ENCODE measurements at places on chromosomes 6 and 20.
A peak's percentile ranks its signal among the peaks of the same experiment; 100 is the strongest.

DNA sequence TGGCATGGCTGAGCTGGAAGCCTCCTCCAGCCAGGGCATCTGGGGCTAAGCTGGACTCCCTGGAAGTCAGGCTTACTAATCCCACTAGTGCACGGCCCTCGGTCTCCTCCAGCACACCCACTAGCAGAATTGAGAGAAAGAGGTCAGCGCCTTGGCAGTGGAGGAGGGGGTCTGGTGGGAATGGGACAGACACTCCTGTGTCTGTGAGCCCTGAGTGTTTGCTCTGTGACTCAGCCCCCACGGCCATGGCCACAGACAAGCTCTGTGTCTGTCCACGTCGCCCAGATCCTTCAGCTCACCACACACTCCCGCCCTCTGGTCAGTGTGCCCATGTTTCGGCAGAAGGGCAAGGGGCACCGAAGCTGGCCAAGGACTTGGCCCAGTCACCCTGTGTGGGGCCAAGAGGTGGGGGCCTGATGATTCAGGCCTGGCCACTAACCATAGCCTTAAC lies 8.8 kb downstream of the MDFI start:
- no peak for DNase-seq

- no peak for DNase-seq
Measured at GRCh38 chr6:610882-611281, 46.0 kb downstream of the HUS1B start.

GRCh38 chr20:38104285-38104684 lies 60.8 kb downstream of the TGM2 start:
- DNase-seq, result no peak

DNA sequence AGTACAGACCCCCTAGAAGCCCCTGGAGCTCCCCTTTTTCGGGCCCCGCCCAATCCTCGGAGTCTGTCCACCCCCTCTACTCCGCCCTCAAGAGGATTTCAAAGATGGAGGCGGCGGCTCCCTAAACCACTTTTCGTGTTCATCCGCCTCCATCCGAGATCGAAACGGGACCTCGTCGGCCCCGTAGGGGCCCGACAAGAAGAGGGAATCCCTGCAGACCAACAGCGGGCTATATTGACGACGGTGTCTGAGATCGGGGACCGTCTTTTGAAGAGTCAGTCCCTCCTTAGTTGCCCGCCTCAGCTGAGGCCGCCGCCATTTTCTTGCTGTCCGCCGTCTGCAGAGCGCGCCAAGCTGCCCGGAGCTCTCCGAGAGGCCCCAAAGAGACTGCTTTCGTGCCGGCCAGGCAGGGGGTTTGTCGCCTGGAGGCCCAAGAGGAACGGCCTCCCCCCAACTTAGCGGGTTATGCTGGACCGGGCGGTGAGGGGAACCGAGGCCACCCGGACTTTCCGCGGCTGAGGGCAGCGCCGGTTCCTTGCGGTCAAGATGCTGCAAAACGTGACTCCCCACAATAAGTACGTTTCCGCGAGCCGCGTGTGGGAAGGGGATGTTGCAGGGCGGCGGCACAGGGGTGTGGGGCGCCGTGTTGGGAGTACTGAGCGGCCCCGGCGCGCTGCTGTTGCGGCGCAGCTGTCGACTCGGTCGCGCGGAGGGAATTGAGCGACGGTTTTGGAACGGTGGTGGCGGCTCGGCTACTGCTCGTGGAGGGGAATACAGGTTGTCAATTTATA lies 4.2 kb downstream of the BRD2 start:
- DNase-seq, result no peak

GRCh38 chr6:137651178-137651577 lies 157.0 kb upstream of the OLIG3 start:
- no peak for DNase-seq

- DNase-seq, result peak; percentile 80
Measured at GRCh38 chr6:121868206-121868605, 432.8 kb downstream of the GJA1 start.

DNA sequence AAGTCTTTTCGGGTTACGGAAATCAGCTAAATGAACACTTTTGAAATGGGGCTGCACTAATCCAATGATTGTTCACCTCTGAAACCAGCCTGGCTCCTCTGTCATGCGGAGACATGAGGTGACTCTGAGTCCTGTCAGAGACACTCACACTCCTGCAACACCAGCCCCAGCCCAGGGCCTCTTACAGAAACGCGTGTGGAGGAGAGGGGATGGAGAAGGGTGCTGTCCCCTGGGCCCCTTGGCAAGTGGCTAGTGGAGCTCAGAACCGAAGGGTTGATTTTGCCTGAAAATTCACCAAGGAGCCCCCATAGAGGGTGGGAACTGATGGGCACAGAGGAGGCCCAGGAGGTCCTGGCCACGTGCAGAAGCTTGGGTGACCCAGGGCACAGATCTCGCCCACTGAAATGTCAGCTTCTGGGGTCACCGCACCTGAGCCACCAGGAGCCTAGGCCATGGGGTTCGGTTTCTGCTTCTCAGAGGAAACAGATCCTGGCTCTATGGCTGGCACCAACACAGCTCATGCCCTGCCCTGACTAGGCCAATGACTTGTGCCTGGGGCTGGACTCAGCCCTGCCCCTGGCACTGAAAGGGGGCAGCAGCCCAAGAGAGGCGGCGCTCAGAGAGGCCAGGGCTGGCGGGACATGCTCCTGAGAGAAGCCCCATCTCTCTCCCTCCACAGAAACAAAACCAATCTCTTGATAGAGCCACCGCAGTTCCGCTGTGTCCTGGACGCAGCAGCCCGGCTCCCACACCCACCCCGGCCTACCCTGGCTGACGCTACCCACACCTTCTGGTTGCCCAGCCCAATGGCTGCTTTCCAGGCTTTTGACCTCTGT lies 144.7 kb downstream of the ERMARD start:
- DNase-seq, result no peak

GRCh38 chr6:89073014-89073620 lies 7.4 kb upstream of the PNRC1 start:
- DNase-seq, result no peak

GRCh38 chr6:142412241-142412640 lies 110.4 kb downstream of the ADGRG6 start:
- DNase-seq, result no peak

GRCh38 chr20:49700411-49701185 lies 13.1 kb downstream of the B4GALT5 start:
- DNase-seq, result no peak

DNA sequence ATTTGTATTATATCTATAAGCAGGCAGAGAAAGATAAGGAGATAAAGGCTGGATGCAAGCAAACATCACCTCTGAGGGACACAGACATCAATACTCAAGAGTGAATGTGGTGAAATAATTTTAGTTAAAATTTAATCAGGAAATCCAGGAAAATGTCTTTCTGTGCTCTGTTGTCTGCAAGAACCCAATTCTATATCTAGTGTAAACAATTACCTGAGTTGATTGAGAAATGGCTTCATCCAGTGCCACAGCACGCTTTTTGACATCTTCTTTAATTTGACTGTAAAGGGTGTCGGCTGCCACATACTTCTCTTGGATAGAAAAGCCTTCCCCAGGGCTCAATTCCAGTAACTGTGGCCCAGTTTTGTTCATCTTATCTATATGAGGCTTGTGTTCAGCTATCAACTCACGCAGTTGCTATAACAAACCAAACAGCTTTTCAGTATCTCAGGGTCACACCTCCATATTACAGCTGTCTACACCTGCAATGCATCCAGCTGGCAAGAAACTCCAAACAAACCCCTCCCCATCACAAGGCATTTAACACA lies 131.6 kb downstream of the DST start:
- no peak for DNase-seq

GRCh38 chr20:18101125-18101810 lies 36.4 kb upstream of the KAT14 start:
- DNase-seq, result no peak

- DNase-seq, result no peak
Measured at GRCh38 chr20:22536956-22537756, 47.2 kb downstream of the FOXA2 start.

- DNase-seq, result no peak
Measured at GRCh38 chr6:111872401-111873177, 663 bp downstream of the FYN start.

GRCh38 chr6:137968901-137969300 lies 101.8 kb downstream of the TNFAIP3 start:
- DNase-seq, result no peak

DNA sequence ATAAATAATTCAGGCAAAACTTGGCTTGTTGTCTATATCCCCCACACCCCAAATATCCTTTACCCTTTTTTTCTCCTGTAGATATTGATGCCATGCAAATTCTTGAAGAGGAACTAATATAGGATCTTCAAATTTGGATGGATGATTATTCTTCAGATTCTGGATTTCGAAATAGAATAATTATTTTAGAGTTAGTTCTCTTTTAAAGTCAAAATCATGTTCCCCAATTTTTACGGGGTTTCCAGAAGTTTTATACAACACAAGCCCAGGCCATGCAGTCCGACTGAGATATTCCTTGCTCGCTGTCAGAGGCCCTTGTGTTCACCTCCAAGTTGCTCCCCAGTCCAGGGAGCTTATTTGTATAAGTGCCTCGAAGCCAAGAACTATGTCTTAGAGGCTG lies 4.4 kb downstream of the PPIL6 start:
- DNase-seq, result no peak

GRCh38 chr6:151494936-151495320 lies 1.1 kb downstream of the CCDC170 start:
- DNase-seq, result no peak

DNA sequence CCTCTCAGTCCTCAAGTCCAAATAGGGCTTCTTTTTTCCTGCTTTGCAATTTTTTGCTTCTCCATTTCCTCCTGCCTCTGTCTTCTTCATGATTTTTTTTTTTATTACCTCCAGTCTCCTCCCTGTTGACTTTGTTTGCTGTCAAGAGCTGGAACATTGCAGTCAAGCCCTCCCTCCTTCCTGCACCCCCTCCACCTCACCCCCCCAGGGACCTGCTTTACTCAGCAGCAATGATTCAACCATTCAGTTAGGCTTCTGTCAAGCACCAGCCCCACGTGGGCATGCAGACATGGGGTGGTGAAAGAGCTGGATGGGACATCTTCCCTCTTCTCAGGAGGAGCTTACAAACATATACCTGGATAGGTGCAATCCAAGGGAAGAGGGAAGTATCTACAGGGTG lies 142.4 kb downstream of the LRFN2 start:
- DNase-seq, result no peak

DNA sequence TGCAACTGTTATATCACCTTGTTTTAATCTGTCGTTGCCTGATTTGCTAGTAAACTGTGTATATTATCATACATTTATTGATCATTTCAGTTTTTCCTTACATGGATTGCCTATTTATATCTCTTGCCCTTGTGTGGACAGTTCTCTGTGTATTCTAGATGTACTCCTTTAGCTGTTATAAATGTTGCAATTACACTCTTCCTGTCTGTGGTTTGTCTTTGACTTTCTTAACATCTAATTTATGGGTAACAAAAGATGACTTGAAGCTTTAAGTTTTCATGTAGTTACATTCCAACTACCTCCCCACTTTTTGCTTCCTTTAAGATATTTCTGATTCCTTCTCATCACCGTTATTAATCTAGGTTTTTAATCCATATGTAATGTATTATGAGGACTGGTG lies 22.6 kb downstream of the PLCB1 start:
- DNase-seq, result no peak

GRCh38 chr6:154732538-154733182 lies 556 bp upstream of the SCAF8 start:
- no peak for DNase-seq

DNA sequence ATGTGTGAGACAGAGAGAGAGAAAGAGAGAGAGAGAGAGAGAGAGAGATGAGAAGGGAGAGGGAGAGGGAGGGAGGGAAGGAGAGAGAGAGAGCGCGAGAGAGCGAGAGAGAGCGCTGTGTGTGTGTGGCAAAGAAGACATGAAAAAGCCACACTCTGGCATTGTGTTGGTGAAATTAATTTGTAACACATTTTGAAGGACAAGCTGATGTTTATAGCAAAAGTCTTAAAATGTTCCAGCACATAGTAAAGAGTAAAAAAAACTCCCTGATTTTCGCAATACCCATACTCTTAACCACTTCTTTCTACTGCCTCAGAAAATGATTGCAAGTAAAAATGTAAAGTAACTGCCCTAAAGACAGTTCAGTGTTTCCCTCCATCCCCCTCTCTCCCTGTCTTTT lies 56.7 kb downstream of the SLC22A1 start:
- DNase-seq, result no peak

GRCh38 chr6:165884813-165885765 lies 222.0 kb upstream of the PDE10A start:
- DNase-seq, result no peak

- no peak for DNase-seq
Measured at GRCh38 chr20:52943185-52943841, 28.8 kb upstream of the TSHZ2 start.

DNA sequence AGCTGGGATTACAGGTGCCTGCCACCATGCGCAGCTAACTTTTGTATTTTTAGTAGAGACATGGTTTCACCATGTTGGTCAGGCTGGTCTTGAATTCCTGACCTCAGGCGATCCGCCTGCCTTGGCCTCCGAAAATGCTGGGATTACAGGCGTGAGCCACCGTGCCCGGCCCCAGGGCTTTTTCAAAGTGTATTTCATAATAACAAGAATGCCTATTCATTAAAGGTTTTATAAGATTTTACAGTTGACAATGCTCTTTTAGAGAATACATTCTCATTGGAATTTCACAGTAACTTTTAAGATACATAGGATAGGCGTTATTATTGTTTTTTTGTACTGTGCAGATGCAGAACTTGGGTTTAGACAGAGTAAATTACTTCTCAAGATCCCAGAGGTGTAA lies 52.6 kb upstream of the PTPRK start:
- DNase-seq, result no peak

DNA sequence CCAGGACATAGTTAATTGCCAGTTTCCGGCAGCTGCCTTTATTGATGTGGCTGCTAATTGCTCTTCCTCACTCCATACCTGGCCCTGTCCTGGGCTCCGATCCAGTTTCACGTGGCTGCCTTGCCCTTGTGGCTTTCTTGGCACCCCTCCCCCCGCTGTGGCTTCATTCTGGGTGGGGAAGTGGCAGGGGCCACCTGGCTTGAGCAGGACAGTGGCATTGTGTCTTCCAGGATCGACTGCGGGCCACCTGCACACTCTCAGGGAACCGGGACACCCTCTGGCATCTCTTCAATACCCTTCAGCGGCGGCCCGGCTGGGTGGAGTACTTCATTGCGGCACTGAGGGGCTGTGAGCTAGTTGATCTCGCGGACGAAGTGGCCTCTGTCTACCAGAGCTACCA lies 10.8 kb downstream of the MAVS start:
- no peak for DNase-seq

DNA sequence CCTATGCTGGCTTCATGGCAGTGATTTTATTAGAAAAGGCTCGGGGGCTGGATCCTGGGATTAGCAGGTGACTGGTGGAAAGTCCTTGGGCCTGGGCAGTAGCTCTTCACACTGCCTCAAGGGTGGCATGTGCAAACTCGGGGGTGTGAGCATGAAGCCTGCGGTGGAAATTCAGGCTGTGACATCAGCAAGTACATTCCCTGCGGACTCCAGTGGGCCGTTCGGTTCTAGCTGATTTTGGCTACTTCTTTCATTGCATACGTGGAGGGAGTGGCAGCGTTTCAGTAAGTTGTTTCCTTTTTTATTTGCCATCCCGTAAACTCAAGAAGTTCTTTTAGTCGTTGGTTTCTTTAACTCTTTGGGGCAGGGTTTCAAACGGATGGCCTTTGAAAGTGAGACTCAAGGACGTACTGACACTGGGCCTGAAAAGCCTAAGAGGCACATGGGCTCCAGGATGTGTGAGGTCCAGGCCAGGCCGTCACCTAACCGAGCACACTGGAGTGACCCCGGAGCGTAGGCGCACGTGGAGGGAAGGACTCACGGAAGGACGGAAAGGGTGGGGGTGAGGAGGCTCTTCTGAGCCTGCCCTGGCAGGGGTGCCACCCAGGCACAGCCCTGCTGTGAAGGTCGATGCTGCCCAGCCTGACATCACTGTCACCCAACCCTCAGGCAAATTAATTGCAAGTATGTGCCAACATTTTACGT lies 104.0 kb upstream of the FRMD1 start:
- DNase-seq, result no peak

GRCh38 chr6:73866305-73866704 lies 170.3 kb downstream of the CD109 start:
- no peak for DNase-seq

Measured in BJ (cell line).